ENCODE measurements at places on chromosomes 1 and 21.

GRCh38 chr1:29880556-29880955 lies 644.2 kb downstream of the PTPRU start:
- no peak for DNase-seq

GRCh38 chr1:29746076-29746665 lies 509.8 kb downstream of the PTPRU start:
- no peak for DNase-seq

- no peak for DNase-seq
These were observed 159.9 kb upstream of the NEGR1 start for GRCh38 chr1:72442262-72442661.

DNA sequence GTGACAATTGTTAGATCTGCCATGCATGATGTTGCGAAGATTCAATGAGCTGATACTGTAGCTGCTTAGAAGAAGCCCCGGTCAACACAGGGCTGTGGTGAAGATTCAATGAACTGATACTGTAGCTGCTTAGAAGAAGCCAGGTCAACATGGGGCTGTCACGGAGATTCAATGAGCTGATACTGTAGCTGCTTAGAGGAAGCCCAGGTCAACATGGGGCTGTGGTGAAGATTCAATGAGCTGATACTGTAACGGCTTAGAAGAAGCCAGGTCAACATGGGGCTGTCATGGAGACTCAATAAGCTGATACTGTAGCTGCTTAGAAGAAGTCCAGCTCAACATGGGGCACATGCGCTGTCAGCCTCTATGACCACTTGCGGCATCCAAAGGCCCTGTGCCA lies 18.8 kb upstream of the BACE2 start:
- DNase-seq = no peak

DNA sequence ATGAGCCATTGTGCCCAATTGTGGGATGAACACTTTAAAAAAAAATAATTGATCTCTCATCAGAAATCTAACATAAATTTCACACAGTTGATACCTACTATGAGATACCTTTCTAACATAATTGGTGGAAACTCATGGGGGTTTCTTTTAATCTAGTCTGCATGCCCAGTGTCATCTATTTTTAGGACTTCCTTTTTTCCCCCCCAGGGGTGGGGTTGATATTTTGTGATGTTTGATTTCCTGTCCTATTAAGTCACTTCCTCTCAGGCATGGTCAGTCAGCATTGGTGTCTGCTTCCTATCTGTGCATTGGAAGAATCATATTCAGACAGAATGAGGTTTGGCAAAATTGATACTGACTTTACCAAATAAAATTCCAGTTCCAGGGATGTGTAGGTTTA lies 21.5 kb downstream of the NFYC start:
- no peak for DNase-seq

DNA sequence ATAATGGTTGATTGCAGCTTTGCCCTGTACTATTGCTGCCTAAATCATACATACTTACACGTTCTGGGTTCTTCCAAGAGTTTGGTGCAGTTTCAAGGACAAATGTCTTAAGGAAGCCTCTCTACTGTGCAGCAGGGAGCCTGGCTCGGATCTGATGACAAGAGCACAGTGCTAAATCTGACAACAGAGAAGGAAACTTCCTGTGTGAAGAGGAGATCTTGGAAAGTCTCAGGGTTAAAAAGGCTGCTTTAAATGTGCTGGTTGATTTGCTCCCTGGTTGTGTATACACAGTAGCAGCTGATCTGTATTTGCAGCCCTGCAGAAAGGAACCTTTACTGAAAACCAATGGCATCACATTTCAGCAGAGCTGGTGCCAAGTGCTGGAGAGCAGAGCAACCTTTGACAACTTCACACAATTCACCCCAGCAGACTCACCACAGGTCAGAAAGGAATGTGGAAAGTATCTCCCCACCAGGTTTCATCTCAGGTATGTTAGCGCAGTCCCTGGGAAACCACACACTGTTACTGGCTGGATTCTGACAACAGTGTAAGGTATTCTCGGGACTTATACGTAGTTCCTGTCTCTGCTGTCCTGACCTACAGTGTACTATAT lies 355.0 kb upstream of the ESRRG start:
- no peak for DNase-seq

DNA sequence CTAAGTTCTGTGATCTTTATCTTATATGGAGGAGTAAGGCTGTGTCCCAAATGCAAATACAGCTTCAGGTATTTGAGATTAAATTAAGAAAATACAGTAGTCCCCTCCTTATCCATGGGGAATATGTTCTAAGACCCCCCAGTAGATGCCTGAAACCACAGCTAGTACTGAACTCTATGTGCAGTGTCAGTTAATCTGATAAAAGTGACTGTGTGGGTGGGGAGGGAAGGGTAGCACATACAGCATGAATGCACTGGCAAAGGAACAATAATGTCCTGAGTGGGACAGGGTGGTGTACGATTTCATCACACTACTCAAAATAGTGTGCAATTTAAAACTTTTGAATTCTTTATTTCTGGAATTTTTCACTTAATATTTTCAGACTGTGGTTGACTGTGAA lies 83.1 kb downstream of the HS2ST1 start:
- DNase-seq = no peak

DNA sequence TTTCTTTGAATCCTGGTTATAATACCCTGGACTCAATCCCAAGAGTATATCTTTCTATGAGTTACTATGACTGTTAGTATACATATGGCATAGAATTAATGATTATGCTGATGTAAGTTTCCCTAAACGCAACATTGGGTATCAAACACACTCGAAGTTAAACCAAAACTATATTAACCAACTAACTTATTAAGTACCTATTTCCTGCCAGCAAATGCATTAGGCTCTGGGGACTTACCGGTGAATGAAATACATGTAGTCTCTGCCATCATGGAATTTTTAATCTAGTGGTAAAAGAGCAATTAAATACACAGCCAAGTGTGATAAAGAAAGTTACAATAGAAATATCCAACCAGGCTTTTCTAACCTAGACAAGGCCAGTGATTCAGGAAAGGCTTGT lies 193.6 kb upstream of the ADGRL2 start:
- DNase-seq = no peak

- DNase-seq = no peak
These were observed 182.1 kb downstream of the NPHP4 start for GRCh38 chr1:5810131-5810530.

DNA sequence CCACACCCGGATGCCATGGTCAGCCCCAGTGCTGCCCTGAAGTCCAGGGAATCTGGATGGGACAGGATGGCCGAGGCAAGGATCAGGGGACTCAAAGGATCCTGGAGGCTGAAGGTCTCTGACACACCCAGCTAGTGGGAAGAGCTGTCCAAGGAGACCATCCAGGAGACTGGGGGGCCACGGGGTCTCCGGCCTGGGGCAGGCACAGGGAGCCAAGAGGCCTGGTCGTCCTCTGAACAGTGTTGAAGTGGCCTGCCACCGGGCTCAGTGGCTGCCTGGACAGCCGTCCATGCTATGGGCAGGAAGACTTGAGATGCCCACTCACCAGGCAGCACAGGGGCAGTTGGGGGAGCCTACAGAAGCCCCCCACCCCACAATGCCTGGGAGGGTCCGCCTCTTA lies 41.9 kb downstream of the MEGF6 start:
- DNase-seq = no peak

GRCh38 chr1:52238887-52239707 lies 97.2 kb downstream of the ZFYVE9 start:
- no peak for DNase-seq

DNA sequence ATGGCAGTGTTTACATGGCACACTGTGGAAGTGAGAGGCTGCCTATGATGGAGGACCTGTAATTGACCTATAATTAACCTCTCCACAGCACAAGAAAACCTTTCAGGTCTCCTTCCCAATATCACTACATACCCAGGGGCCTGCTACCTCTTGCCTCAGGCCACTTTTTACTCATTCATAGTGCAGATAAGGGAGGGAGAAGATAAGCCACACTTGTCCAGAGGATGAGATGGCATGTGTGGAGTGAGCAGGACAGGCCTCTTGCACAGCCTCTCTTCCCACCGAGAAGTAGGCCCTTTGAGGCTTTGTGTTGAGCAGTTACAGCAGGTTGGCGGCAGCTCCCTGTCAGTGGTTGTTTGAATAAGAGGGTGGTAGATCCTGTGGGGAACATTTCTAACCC lies 31.1 kb upstream of the IKBKE start:
- DNase-seq = no peak

DNA sequence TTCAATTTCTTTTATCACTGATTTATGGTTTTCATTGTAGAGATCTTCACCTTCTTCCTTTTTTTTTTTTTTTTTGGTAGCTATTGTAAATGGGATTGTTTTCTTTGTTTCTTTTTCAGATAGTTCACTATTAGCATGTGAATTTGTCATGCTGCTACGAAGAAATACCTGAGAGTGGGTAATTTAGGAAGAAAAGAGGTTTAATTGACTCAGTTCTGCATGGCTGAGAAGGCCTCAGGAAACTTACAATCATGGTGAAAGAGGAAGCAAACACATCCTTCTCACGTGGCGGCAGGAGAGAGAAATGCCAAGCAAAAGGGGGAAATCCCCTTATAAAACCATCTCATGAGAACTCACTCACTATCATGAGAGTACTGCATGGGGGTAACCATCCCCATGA lies 66.4 kb downstream of the DAB1 start:
- no peak for DNase-seq

DNA sequence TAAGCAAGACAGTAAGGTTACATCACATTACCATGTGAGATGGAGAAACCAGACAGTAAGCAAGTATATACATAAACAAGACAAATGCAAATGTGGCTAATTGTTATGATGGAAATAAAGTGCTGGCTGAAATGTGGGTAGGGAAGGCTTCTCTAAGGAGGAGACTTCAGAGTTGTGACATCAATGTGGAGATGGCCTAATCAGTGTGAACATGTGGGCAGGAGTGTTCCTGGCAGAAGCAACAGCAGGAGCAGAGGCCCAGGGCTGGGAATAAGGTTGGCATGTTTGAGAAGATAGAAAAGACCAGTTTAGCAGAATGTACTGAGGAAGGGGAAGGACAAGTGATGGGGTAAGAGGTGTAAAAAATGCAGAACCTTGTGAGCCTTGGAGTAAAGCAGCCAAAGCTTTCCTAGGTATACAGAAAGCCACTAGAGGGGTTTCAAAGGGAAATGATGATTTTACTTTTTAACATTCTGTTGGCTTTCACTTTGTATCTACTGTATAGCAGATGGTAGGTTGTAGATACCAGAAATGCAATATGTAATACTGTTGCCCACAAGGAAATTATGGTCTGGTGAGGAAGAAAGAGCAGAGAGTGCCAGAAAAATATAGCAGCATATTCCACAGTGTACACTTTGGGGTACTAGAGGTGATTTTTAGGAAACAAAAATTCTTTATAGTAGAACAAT lies 197.4 kb downstream of the FGGY start:
- DNase-seq = peak; percentile 10

DNA sequence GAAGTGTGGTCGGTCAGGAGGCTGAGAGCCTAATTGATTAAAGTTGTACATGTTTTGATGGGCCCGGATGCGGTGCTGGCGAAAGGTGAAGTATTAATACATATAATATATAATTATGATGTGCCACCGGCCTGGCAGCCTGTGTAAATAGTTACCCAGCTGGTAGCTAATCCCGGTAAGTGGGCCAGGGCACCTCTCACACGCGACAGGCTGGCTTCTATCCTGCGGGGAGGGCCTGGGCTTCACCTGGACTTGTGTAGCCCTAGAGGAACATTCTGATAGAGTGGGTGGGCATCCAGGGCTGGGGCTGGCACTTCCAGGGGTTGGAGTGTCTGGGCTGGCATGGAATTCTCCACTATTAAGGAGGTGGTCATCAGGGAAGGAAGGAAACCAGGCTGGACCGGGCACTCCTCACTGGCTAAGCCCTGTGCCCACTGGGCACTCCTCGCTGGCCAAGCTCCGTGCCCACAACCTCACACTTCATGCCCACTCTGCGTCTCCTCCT lies 48.3 kb downstream of the IGSF21 start:
- DNase-seq = no peak

- DNase-seq = no peak
These were observed 11.9 kb downstream of the KRTAP10-1 start for GRCh38 chr21:44527983-44528633.

GRCh38 chr1:244162786-244163530 lies 111.9 kb downstream of the ZBTB18 start:
- no peak for DNase-seq

GRCh38 chr1:25685938-25686665 lies 69.5 kb downstream of the MAN1C1 start:
- no peak for DNase-seq

DNA sequence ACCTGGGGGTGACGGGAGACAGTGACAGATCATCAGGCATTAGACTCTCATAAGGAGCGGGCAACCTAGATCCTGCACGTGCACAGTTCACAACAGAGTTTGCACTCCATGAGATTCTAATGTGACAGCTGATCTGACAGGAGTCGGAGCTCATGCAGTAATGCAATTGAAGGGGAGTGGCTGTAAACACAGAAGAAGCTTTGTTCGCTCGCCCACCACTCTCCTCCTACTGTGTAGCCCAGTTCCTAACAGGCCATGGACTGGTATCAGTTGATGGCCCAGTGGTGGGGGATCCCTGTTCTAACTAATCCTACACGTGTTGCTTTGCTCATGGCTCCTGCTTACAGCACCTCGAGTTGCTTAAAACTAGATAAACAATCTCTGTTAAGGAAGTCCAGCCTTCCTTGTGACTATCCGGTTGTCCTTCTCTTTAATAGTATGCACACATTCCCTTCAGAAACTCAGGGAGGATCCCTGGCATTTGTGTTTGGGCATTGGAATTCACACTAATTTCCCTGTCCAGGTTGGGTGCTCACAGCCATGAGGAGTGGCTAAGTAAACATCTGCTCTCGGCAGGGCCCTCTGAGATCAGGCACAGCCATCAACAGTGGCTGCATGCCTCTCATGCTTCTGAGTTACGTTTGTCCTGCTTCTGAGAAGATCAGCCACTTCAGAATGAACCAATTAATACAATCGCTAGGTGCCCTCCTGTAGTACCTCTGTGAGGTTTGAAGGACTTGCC lies 21.1 kb upstream of the F3 start:
- DNase-seq = no peak

DNA sequence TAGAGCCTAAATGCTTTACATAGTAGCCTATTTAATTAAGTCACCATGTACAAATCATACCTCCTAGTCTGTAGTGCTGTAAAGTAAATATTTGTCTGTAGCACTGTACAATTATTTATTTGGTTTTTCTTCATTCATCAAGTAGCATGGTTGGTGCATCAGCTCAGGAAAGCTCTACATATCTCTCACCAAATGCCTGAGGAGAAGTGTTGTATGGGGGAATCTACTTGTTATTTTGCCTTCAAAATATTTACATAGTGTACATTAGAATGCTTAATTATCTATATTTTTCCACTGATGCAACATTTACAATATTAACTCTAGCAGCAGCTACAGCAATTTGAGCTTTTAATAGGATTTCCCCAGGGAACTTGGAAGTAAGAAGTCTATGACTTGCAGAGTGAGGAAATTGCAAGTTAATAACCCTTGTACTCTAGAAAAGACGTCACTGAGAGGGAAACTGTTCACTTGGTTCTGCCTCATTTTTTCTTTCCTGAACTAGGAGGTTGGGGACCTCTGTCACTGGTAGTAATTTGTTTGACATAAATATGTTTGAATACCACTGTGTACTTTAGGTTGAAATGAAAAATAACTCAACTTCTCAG lies 207.4 kb downstream of the PDE4B start:
- no peak for DNase-seq

GRCh38 chr1:78009276-78009675 lies 4.5 kb downstream of the DNAJB4 start:
- DNase-seq = no peak

- no peak for DNase-seq
These were observed 206.0 kb downstream of the CAMTA1 start for GRCh38 chr1:6991266-6991665.

Measured in NCI-H446 treated with DMSO at 0.1 percent for 48 hours (cell line).